Left ventricle myocardium superior (tissue), 1 donor: ENCODE measurements at places on chromosomes 2 and 18.

DNA sequence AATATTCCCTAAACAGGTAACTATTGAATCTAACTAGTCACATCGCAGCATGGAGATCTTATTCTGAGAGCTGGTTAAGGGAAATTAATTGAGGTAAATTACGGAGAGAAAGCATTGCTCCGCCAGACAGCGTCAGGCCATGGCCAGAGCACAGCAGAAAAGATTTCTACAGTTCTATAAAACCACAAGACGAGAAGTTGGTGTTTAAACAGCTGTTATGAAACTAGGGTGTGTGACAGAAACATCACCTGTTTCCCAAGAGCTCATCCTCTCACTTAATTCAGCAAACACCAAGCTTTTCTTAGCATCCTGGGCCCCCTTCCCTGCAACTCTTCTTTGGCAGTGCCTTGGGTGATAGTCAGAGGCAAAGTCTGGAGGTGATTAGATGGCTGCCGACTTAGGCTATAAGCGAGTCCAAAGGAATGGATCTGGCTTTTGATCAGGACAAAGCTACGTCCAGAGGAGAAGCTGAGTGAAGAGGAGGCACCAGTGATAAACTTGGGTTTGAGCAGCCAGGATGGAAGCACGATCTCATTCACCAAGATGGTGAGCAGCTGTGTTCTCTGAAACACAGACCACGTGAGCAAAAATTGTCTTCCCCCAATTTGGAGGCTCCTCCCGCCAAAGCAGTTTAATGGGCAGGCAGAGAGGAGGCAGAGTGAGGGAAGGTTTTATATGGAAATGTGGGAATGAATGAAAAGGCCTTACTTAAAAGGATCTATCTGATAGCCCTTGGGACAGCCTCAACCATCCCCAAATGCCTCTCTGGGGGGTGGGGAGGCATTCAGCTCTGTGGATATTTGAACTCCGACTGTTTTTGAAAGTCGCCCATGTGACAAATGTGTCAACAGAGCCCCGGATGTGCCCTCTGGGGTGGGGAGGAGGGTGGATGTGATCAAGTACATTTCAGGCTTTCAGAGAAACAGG is 57.8 kb downstream of the PKDCC start:
- DNase-seq, result peak; percentile 48

- DNase-seq, result no peak
These were observed 9.1 kb downstream of the LOXL3 start for GRCh38 chr2:74544634-74545033.

- DNase-seq, result no peak
These were observed 322.2 kb downstream of the ETAA1 start for GRCh38 chr2:67719351-67719750.

DNA sequence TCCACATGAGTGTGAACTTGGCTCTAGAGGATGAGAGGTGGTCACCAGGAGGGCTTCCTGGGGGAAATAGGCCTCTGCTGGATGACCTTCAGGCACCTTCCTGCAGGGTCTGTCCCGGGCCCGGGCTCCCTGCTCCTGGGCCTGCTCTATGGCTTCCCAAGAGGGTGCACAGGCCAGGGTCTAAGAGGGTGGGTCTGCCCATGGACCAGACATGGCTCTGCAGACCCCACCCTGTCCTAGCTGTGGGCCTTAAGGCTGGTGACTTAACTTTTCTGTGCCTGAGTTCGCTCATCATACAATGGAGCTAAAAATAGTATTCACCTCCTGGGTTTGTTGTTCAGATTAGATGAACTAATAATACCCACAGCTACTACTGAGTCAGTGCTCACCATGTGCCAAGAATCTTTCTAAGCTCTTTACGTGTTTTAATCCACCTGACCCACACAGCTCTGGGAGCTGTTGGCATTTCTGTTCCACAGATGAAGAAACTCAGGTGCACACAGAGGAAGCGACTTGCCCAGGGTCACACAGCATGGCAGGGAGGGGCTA is 14.4 kb downstream of the INHBB start:
- no peak for DNase-seq

GRCh38 chr2:170524828-170525565 is 190.1 kb upstream of the SP5 start:
- no peak for DNase-seq

- no peak for DNase-seq
These were observed 77.4 kb downstream of the INHBB start for GRCh38 chr2:120423167-120423943.

DNA sequence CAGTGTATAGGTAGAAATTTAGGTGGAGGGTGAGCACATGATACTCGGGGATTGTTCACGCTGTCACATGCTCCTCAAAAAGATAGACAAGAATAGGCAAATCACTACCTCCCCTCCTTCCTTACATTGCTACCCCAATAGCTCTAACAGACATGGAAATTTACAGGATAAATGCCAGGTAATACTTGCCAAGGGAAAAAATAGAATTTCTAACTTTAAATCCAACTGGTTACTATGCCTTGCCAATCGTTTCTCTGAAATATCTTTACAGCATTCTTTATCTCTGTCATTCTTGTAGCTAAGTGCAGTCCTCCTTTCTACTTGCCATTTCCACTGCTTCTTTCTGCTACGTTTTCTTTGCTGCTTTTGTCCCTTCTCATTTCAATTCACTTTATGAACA is 339.8 kb upstream of the ZEB2 start:
- DNase-seq, result no peak

DNA sequence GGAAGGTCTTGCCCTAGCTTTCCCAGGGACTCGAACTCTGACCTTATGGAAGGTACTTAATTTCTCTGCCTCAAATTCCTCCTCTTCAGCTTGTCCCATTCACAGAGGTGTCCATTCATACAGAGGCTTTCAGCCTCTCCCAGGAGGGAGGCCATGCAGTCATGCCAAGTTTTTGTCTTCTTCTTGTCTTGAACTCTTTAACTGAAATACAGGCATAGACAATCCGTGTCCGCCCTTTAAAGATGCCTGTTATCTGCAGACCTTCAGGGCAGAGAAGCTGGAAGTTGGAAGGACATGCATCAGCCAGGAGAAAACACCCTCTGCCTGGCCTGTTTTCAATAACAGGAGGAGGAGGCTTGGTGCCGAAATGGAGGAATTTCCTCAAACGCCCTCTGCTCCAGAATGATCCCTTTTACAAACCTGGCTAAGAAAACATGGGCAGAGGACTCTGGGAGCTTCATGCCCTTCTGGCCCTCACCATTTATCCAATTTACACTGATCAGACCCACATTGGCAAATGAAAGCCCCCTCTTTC is 308.3 kb downstream of the MYCN start:
- no peak for DNase-seq

GRCh38 chr2:124380221-124380749 is 355.2 kb downstream of the CNTNAP5 start:
- DNase-seq, result no peak

DNA sequence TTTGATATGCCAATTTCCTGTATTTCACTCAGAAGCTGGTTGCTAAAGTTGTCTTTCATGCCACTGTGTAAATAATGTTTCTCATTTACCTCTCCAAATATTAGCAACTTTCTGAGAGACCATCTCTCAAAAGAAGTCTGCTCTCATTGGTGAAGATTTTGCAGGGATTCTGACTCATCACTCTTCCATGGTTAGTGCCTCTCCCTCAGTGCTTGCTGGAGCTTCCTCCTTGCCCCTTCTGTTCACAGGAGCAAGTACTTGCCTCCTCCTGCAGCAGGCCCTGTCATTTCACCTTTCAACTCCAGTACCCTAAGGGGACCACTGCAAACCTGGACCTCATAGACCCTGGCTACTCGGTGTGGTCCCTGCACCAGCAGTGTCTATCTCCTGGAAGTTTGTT is 168.8 kb downstream of the ZNF385B start:
- no peak for DNase-seq

DNA sequence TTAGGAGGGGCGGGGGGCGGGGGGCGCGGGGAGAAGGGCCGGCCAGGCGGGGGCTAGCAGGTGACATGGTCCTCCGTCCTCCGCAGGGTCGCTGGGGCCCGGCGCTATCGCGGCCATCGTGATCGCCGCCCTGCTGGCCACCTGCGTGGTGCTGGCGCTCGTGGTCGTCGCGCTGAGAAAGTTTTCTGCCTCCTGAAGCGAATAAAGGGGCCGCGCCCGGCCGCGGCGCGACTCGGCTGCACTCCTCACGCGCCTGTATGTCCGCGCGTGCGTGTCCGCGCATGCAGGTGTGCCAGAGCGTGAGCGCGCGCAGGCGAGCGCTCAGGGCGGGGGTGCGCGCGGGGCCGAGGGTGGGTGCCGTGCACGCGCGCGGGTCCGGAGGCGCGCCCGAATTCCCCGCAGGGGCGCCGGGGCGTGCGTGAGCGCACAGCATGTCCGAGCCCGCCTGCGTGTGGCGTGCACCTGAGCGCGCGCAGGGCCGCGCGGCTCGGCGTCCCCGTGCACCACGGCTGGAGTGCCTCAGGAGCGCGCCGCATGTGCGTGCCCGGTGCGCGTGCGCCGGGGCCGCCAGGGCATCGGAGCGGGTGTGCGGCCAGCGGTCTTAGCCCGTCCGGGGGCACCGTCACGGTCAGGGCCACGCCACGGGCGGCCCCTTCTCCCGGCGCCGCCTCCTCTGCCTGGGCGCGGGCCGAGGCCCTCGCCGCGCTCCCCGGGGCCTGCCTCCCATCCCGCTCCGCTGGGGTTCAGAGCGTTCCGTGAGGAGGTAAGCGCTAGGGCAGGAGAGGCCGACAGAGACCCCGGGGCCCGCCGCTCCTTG is 6.3 kb downstream of the SNORC start:
- no peak for DNase-seq

DNA sequence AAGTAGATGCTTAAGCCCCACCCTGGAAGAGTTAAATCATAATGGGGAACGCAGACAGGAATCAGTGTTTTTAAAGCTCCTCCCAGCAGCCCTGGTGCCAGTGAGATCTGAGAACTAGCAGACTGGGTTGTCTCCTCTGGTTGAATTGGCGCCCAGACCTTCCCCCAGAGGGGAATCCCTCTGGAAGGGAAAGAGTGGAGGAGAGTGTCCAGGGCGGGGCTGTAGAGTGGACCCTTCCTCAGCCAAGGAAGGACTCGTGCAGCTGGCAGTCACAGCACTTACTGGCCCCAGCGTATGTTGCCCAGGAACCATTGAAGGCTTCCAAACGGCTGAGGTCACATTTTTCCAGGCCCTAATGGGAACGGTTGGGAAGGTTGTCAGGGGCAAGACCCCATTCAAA is 62.5 kb downstream of the TGOLN2 start:
- peak; percentile 80 for DNase-seq

GRCh38 chr2:160737247-160737646 is 243.6 kb upstream of the RBMS1 start:
- no peak for DNase-seq

GRCh38 chr18:59928201-59928600 is 28.4 kb downstream of the PMAIP1 start:
- DNase-seq, result no peak

GRCh38 chr18:9209279-9209678 is 72.7 kb downstream of the ANKRD12 start:
- no peak for DNase-seq

GRCh38 chr2:178811901-178812300 is 4.7 kb upstream of the TTN start:
- no peak for DNase-seq

DNA sequence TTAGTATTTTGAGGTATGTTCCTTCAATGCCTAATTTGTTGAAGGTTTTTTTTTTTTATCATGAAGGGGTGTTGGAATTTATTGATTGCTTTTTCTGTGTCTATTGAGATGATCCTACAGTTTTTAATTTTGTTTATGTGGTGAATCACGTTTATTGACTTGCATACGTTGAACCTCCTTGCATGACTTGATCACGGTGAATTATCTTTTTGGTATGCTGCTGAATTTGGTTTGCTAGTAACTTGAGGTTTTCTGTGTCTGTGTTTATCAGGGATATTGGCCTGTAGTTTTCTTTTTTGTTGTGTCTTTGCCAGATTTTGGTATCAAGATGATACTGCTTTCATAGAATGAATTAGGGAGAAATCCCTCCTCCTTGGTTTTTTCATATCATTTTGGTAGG is 23.9 kb downstream of the CLIP4 start:
- DNase-seq, result no peak

GRCh38 chr2:150586858-150587257 is 99.4 kb upstream of the RND3 start:
- DNase-seq, result no peak

DNA sequence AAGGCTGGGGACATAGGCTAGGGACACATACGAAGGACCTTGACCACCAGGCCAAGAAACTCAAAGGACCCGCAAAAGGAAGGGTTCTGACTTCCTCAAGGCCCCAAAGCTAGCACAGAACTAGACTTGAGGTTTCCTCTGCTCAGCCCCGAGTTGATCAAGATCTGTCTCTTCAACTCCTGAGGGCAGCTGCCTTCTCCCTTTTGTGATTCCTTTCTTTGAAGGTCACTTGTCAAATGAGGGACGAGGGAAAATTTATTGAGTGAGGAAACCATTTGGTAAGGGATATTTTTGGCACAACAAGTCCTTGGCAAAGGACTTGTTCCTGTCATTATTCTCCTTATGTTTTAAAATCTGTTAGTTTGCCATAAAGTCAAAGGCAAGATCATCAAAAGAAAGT is 12.3 kb upstream of the ROCK2 start:
- DNase-seq, result no peak

DNA sequence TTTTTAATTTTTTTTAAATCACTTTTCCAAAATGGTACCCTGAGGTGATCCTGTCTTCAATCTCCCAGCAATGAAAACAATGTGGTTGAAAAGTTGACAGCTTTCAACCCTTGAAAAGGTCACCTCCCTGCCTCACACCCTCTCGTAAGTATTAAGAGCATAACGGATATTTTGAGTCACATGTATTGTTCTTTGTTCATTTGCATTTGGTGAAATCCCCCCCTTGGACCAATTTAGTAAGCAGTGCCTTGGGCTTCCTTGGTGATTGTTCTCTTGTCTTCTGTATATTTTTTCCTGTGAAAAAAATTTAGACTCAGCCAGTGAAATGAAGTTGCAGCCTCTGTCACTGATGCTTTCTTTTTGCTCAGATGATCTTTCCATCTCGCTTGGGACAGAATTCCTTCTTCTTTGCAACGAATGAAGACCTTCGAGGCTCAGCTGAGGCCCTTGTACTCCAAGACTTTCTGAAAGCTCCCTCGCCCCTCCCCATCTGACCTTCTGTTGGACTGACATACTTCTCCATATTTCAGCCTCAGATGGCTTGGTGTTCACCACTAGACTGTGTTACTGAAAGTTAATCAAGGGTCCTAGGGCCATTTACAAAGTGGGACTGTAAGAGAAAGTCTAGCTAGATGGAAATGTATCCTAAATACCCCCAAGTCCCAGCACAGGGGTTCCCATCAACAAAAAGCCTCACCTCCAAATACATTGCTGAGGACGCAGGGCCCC is 158.4 kb downstream of the BCL2 start:
- DNase-seq, result no peak

DNA sequence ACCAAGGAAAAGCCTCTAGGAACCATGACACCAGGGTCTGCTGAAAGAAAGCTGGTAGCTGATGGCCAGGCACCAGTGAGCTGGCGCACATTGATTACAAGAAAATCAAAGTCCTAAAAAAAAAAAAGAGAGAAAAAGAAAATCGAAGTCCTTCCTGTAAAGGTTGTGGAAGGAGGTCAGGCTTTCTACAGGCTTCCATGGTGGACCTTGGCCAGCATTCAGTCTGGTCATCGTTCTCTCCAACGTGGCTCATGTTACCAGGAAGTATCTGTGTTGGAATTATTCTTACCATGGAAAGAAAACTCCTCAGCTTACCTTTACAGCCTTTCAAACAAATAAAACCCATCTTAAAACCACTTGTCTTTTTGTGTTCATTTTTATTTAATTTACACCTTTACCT is 65.6 kb downstream of the CYB5A start:
- DNase-seq, result no peak

GRCh38 chr2:147989102-147989501 is 31.4 kb downstream of the ORC4 start:
- DNase-seq, result no peak
